ENCODE measurements at places on chromosomes 3 and 15.

DNA sequence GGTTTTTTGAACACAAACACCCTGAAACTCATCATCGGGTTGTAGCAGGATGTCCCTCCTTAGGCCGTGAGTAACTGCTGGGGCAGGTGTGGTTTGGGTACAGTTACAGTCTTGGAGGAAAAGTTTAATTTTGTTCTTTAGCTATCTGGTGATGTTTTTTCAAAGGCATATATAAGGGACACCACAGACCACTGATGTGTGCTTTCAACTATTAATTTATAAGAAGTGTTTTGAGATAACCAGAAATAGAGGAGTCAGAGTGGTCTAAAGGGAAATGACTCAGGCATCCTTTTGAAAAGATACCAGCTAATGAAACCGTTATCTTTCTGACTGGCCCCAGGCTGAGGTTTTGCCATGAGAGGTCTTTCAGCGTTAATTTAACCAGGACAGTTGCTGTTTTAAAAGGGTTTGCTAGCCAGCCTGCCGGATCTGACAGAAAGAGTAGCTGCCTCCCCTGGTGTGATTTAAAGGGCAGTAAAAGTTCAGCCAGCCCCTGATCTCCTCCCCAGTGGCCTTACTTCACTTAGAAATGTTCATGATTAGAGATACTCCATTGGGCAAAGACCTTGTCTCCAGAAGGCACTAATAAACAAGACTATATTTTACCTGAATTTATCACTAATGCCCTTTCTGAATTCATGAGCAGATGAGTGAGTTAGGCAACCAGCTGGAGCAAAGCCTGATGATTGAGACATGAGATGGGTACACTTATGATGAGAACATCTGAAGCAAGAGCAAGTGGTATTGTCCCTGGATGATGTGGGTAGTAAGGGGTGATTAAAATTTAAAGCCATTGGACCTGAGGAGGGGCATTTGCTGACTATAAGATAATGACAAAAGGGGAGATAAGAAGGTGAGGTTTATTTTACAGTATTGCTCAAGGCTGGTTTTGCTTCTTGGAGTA, 482.5 kb upstream of the TBL1XR1 start:
- DNase-seq = no peak

DNA sequence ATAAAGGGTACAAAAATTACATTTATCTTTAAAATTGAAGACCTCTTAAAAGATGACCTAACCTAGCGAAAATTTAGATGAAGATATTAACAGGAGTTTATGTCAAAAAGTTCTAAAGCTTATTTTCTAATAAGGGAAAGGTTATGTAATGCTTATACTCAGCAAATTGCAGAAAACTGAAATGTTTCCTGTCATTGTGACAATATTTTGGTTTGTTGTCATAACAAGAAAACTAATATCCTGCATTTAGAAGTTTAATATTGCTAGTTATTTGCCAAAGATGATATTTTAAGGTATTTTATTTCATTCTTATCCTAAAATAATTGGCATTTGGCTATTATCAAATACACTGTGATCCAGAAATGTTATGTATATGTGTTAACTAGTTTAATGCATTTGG, 294.5 kb downstream of the C3orf38 start:
- DNase-seq = no peak

DNA sequence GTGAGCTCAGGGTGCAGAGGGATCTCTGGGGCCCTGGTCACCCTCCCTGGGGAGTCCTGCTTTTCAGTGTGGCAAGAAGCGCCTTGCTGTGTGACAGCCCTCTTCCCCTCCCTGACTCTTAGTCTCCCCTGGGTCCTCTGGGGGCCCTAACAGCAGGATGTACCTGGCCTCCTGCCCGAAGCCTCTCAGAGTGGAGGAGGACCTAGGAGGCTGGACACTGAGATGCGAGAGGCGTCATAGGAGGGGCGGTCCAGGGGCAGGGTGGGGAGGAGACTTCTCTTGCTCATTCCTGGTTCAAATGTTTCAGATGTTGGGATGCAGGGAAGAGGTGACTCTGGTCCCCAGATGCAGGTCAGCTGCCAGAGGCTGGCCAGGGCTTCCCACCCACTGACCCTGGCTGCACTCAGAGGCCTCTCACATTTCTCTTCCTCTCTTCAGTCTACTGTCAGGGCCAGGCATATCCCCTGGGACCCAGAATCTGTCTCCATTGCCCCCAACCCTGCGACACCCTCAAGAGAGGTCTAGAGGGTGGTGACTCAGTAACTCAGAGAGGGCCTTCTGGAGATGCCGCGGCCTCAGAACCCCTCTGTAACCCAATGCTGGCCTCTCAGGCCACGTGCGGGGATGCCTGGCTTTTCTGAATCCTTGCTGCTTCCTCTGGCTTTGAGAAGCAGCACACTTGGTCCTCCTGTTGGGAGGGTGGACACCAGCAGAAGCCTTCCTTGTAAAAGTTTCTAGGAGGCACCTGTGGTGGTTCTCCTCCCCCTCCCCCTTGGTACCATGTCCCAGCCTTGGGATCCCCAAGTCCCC, 25.9 kb downstream of the SNX33 start:
- no peak for DNase-seq

GRCh38 chr3:181999314-181999713, 287.6 kb downstream of the SOX2 start:
- DNase-seq = no peak

DNA sequence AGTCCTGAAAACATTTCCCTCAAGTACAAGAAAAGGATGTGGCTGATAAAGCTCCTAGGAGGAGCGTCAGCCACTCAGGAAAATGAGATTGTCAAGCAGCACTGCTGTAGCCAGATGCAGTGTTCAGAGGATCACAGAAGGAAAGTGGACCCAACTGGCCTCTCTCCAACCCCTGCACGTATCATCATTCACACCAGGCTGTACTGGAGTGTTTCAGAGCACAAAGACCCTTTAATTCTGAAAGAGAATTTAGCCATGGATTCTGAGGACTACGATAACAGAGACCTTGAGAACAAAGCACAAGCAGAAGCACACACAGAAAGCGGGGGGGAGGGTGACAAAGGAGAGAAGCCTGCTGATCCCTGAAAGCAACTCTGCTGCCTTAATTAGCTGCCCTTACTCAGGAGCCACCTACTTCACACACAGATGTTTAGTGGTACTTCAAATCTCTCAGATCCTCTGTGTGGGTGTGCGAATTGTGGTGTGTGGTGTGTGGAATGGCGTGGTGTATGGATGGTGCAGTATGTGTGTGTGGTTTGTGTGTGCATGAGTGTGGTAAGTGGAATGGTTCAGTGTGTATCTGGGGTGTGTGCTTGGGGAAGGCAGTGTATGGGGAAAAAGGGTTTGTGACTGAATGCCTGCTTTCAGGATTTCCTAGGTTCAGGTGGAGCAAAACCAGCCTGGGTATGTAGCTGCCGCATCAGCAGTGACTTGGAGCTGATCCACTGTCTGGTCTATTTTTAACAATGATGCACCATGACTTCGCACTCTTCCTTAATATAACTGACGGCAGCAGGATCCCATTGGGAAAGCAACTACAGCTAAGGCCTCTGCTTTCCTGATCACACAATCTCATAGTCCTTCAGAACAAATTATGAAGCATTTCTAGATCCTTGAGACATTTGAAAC, 192.5 kb downstream of the RSL24D1 start:
- DNase-seq = no peak

DNA sequence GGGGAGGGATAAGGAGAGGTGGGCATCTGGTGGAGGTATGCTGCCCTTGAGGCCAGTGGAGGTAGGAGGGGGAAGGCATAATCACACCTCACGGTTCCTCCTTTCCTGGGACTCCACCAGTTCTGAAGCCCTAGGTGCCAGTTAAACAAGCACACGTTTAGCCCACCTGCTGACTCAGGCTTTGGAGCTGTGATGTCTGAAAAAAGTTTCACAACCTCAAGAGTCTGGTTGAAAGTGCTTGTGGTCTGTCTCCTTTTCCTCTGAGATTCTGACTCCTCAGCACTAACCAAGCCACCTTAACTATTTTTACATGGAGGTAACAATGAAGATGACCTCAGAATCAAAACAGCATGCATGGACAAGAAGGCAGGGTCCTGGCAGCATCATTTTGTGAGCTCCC, 23.0 kb downstream of the HPS3 start:
- no peak for DNase-seq

DNA sequence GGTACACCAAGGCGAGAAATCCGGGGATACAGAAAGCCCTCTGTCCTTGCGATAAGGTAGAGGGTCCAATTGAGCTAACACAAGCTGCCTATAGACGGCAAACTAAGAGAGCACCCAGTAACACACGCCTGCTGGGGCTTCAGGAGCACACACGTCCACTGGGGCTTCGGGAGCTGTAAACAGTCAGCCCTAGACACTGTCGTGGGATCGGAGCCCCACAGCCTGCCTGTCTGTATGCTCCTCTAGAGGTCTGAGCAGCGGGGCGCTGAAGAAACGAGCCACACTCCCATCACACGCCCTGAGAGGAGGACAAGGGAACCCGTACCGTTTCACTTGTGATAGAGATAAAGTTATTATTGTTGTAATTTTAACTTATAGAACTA, 486 bp downstream of the SAMMSON start:
- DNase-seq = no peak

DNA sequence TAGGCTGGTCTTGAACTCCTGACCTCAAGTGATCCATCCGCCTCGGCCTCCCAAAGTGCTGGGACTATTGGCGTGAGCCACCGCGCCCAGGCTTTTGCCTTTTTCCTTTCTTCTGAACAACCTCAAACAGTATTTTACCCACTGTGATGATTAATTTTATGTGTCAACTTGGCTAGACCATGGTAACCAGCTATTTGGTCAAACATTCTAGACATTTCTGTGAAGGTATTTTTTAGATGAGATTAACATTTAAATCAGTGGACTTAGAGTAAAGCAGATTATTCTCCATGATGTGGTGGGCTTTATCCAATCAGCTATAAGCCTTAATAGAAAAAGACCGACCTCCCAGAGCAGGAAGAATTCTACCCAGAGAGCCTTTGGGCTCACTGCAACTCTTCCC, 6.0 kb downstream of the SPATA12 start:
- DNase-seq = no peak
